ENCODE measurements at places on chromosomes 13 and 19. TPM values are rescaled to one million over a fixed set of nuclear protein-coding genes. Genes with fewer than 3 reads are reported as not detected.

Gene LILRB4
- total RNA-seq = not detected

Gene HCN2
- 4.2 TPM for total RNA-seq

Gene CPAMD8
- total RNA-seq = 0.36 TPM

Gene DACH1
- 0.49 TPM for total RNA-seq

Gene NAPSA
- total RNA-seq = 0.16 TPM

Gene SYNE4
- total RNA-seq = not detected

Gene TUBA3C
- total RNA-seq = not detected

Gene ICAM5
- total RNA-seq = 4.5 TPM

Gene PCID2
- total RNA-seq = 62.5 TPM

Gene KLK10
- total RNA-seq = not detected

Gene CNN2
- total RNA-seq = 177 TPM

Gene FARP1
- total RNA-seq = 24.0 TPM

Gene ZSCAN4
- not detected for total RNA-seq

Gene FRY
- total RNA-seq = 1.5 TPM

Gene CD37
- not detected for total RNA-seq

Gene DCT
- total RNA-seq = not detected

Gene FBXO27
- total RNA-seq = 0.18 TPM

Gene PET100
- total RNA-seq = 5.6 TPM

Gene CNN1
- total RNA-seq = 3.2 TPM

Gene ZSCAN18
- total RNA-seq = 33.0 TPM

Gene ZNF580
- total RNA-seq = 22.4 TPM

Gene HOOK2
- 22.7 TPM for total RNA-seq

Gene RFXANK
- total RNA-seq = 49.9 TPM

Gene PRR12
- 5.2 TPM for total RNA-seq

Gene DDX49
- total RNA-seq = 59.0 TPM

Gene C19orf18
- total RNA-seq = not detected

Gene ATP8A2
- total RNA-seq = not detected

Gene TMED1
- total RNA-seq = 49.5 TPM

Gene EFNA2
- not detected for total RNA-seq

Gene IGFL3
- total RNA-seq = not detected

Gene CEACAM16
- not detected for total RNA-seq

Gene CERS1
- 1.6 TPM for total RNA-seq

Gene MCEMP1
- total RNA-seq = not detected

Data from cardiac atrium fibroblast (primary cell).